Activated CD4-positive, CD25-positive, alpha-beta regulatory T cell treated with anti-CD3 and anti-CD28 coated beads, Interleukin-2, amount 50 U/mL, for 24 hours (primary cell): ENCODE measurements at places on chromosomes 3 and 15.

DNA sequence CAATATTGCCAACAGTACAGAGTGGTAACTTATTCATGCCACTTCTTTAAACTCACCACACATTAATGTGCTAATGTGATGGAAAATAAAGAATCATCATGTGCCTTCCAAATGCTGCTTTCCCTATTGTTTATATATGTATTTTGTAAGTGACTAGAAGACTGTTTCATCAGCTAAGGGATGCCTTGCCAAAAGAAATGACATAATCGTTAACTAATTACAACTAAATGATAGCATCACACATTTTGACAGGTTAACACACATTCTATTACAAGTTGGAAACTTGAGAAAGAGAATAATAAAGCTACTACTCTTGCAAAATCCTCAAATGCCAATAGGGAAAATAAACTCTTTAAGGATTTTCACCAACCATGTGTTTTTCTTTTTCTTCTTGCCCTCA lies 329.9 kb upstream of the AGTR1 start:
- no peak for ATAC-seq

DNA sequence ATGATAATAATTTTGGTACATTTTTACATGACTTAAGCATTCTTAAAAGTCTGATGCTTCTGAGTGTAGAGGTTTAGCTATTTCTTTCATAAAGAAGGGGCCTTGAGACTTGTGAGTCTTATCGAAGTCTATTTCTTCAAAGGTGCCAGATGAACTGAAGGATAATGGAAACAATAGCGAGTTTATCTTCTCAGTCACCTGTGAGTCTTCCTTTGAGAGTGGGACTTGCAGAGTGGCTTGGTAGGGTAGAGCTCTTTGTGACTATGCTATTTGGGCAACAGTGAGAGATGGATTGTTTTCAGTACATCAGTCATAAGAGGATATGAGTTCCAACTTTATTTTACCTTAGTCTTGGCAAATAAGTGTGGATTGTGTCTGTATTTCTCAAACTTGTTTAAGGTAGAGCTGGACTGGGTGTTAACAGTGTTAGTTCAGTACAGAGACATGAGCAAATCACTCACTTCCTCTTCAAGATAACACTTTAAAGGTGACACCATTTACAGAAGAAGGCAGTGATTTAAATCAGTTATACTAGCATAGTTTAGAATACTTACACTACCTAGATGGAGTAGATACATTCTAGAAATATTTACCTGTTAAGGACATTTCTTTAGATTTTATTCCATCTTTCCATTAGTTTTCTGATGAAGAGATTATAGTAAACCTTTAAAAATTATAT lies 3.2 kb downstream of the AKAP13 start:
- no peak for ATAC-seq

DNA sequence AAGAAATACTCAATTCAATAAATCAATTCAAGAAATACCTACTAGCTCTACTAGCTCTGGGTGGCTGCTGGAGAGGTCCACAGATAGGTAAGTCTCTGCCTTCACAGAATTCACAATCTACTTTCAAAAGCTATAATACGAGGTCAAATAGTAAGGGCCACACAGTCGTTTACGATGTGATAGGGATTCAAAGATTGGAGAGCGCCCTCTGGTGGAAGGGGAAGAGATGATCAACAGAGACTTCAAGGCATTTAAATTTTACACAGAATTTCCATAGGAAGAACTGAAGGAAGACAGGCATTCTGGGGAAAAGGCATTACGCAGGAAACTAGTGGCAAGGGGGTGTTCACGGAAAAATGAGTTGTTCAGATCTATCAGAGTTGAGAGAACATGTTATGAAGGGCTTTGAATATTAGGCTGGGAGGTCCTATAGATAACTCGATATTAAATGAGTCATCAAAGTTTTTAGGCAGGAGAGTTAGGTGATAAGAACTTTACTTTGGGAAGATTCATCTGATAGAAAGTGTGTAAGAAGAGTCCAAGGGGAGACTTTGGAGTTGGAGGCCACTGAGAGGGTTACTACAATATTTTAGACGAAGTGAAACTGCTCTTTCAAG lies 128.8 kb downstream of the FRMD5 start:
- peak; percentile 43 for ATAC-seq

GRCh38 chr3:45865563-45865962 lies 20.8 kb upstream of the CCR9 start:
- ATAC-seq = no peak

DNA sequence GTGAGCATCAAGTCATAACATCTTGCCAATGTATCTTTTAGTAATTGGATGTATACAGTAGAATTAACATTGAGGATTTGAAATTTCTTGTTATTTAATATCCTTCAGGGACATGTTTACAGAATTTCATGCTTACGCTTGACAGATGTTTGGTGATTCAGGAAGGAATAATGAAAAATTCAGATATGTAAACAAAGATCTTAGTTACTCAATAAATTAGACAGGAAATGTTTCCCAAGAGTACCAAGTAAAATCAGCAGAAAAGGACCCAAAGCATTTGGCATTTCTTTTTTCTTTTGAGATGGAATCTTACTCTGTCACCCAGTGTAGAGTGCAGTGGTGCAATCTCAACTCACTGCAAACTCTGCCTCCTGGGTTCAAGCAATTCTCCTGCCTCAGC lies 4.7 kb upstream of the COL6A5 start:
- ATAC-seq = no peak

DNA sequence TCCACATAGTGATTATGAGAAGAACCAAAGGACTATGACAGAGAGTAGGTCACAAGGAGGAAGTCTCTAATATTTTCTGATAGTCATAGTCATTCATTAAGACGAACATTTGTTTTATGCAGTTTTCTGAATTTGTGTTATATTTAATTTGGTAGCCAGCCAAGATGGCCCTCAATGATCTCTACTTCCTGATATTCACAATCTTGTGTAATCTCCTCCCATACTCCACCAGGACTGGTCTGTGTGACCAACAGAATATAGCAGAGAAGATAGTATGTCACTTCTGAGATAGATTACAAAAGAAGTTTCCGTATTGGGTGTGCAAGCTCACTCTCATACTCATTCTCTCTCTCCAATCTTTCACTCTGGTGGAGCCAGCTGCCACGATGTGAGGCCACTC lies 30.8 kb downstream of the HLTF start:
- no peak for ATAC-seq

DNA sequence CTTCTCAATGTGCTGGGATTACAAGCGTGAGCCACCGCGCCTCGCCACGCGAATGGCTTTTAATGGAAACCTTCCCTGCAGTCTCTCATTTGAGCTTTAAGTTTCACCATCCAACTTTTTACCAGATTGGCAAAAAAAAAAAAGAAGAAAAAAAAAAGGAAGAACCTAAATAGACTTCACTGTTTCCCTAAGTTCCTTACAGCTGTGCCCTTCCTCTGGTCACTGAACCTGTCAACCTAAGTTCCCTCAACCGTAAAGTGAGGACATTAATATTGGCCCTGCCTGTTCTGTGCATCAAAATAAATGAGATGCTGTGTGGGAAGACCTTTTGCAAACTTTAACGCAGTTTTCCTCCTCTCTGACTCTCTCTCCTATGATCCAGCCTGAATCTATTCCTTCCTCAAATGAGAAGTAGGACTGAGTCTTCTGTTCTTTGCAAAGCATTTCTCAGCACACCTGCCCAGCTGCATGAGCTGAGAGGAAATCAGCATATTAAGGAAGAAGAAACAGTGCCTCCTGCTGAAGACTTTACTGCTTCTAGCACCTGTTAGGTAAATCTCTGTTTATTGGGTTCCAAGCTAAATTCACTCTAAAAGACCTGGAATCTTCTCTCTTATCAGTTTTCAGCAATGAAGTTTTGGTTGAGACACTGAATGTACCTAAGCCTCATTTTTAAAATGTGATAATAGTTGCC lies 99.6 kb upstream of the ETV5 start:
- ATAC-seq = no peak

GRCh38 chr3:10983219-10983916 lies 9.2 kb upstream of the SLC6A1 start:
- peak; percentile 20 for ATAC-seq

DNA sequence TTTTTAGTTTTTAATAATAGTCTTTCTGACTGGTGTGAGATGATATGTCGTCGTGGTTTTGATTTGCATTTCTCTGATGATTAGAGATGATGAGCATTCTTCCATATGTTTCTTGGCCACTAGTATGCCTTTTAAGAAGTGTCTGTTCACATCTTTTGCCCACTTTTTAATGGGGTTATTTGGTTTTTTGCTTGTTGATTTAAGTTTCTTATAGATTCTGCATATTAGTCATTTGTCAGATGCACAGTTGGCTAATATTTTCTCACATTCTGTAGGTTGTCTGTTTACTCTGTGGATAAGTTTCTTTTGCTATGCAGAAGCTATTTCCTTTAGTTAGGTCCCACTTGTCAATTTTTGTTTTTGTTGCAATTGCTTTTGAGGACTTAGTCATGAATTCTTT lies 185.4 kb downstream of the SUCNR1 start:
- no peak for ATAC-seq

GRCh38 chr3:118941236-118941635 lies 93.4 kb downstream of the IGSF11 start:
- ATAC-seq = no peak

GRCh38 chr3:146464005-146464595 lies 5.3 kb downstream of the PLSCR2 start:
- ATAC-seq = peak; percentile 50

DNA sequence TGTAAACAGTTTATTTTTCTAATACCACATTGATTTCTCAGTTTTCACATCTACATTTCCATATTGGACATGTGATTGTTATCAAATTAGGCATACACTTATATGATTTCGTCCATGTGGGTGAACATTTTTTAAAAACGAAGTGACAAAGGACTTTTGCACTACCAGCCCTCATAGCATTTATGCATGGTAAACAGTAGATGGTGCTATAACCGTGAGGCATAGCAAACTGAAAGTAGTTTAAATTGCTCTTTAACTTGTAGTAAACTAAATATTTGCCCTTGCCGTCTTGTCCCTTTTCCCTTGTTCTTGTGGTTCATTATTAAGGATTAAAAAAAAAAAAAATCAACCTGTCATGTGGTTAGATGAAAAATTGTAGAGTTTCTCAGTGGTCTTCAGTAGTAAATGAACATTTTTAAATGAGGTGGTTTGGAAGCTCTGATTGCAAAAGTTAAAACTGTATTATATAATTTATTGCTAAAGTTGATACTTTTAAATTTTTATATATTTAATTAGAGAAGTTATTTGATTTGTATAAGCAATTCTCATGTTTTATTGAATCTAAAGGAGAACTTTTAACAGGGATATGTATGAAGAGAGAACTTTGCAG lies 24.0 kb downstream of the STX19 start:
- peak; percentile 56 for ATAC-seq

DNA sequence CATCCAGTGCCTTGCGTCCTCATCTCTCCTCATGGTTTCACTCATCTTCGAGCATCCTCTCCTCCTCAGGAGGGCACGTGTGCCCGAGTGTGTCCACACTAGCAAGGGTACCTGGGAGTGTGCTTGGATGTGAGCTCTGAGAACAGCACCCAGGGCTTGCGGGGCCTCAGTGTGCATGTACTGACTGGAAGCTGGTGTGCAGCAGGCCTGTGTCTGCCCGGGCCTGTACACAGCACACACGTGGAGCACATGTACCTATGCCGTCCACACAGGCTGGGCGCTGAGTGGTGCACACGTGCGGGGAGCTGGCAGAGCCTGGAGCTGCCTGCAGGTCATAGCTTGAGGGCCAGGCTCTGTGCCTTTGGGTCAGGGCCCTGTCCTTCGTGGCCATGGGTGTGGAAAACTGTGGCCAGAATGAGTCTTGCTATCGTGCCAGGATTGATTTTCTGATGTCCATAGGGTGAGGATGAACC lies 34.9 kb downstream of the TSPAN3 start:
- no peak for ATAC-seq

DNA sequence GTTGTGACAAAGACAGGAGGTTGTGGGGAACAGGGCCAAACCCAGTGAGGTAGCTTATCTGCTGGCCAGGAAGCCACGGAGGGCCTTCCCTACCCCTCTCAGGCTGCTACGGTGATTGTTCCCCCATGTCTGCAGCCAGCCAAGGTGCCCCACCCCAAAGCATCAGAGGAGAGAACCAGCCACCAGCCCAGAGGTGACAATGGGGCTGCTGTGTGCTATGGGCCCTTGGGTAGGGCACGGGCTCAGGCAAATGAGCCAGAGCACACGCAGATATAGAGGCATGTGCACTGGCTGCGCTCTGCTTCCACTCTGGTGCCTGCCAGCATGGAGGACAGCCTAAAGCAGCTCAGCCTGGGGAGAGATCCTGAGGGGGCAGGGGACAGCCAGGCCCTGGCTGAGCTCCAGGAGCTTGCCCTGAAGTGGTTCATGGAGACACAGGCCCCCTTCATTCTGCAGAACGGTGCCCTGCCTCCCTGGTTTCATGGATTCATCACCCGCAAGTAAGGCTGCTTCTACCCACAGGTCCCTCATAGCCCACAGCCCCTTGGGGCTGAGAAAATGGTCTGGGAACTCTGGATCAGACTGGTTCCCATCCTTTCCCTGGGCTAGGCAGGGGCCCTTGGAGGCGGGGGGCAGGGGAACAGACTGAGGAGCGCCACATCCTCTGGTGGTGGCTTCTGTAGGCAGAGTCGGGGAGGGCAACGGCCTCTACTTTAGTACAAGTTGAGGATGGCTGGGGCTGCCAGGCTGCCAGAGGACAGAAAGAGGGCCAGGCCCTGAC lies at the start of gene SH2D7:
TSS of gene SH2D7 (plus strand) at position 301 of the 781 bp plus-strand sequence. CDS start at position 325, 24 bp downstream.
- ATAC-seq = no peak

DNA sequence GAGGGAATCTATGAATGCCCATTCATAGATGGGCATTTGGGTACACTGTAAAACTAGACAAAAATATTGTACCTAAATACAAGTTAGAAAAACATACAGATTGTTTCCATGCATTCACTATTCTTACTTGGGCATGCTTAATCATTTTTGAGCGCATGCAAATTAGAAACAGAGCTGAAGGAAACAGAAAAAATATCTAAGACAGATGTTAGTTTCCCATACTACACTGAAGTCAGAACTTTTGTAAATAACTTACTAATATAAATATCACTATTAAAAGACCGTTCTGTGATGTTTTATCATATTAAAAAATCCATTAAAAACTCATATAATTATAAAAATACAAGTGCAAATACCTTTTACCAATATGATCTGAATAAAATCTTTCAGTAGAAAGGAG lies 58.7 kb downstream of the GOLIM4 start:
- ATAC-seq = no peak

- no peak for ATAC-seq
Observed at GRCh38 chr3:126752303-126753190, 48.5 kb downstream of the CHCHD6 start.

- ATAC-seq = peak; percentile 43
Observed at GRCh38 chr3:180646187-180646790, 33.0 kb downstream of the CCDC39 start.

- no peak for ATAC-seq
Observed at GRCh38 chr3:128263118-128263517, 109.8 kb downstream of the EEFSEC start.

DNA sequence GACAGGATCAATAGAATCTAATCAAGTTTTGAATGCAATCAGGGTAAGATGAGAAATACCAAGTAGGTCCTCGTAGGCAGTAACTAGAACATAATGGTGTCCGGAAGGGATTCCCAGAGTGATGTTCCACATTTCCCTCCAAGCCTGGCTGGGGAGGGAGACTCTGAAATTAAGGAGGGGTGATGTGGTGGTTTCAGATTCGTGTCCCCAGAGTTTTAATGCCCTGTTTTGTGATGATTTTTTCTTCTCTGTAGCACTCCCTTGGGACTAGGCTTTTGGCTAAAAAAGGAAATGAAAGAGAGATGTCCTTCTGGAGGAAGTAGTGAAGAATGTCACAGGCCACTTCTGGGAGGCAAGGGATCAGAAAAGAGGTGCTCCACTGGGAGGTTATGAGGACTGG lies 108.3 kb upstream of the CACNA2D3 start:
- ATAC-seq = no peak

GRCh38 chr3:182393830-182394367 lies 399.4 kb upstream of the ATP11B start:
- no peak for ATAC-seq

- no peak for ATAC-seq
Observed at GRCh38 chr15:69787791-69788190, 309.9 kb downstream of the TLE3 start.
